ENCODE measurements at places on chromosomes 3 and 15.

DNA sequence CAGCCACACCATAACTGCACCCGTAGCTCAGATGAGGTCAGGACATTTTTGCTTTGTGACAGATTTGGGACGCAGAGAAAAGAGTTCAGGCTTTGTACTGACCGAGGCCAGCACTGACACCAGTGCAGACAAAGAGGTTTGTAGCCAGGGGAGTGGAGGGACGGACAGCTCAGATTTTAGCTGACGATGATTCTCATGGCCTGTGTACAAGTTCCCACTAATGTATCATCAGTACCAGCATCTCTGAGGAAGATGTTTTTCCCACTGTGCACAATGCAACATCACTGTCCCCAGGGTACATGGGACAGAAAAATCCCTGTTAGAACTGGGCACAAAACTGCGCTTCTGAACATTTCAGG is 112.7 kb downstream of the SLCO3A1 start:
- no peak overlapping the region for H3K27ac ChIP-seq
- no peak for DNase-seq
- no peak overlapping the region for H3K4me3 ChIP-seq
- peaks cover 49% of the 10 kb centered on the region for H3K4me1 ChIP-seq
- no peaks in the 10 kb centered on the region for H3K36me3 ChIP-seq

DNA sequence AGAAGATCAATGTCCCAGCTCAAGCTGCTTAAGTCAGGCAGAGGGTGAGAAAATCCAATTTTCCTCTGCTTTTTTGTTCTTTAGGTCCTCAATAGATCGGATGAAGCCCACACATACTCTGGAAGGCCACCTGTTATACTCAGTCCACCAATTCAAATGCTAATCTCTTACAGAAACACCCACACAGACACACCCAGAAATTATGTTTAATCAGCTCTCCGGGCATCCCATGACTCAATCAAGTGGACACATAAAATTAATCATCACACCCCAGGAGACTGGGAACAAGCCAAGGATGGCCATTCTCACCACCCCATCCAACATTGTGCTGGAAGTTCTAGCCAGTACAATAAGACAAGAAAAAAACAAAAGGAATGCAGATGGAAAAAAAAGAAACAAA is 67.8 kb upstream of the SLC24A5 start:
- no peak overlapping the region for H3K4me3 ChIP-seq
- H3K27ac ChIP-seq, result no peak overlapping the region
- H3K4me1 ChIP-seq, result no peaks in the 10 kb centered on the region
- H3K27me3 ChIP-seq, result no peaks in the 10 kb centered on the region
- no peaks in the 10 kb centered on the region for H3K36me3 ChIP-seq
- DNase-seq, result no peak

- H3K27ac ChIP-seq, result no peak overlapping the region
- H3K36me3 ChIP-seq, result no peaks in the 10 kb centered on the region
Measured at GRCh38 chr15:46552316-46552715, 917.5 kb downstream of the SQOR start.

GRCh38 chr3:125143982-125144652 is 68.4 kb downstream of the SLC12A8 start:
- H3K4me1 ChIP-seq, result peaks cover 63% of the 10 kb centered on the region
- H3K4me3 ChIP-seq, result no peak overlapping the region
- no peak for DNase-seq
- H3K27me3 ChIP-seq, result no peaks in the 10 kb centered on the region
- H3K27ac ChIP-seq, result no peak overlapping the region

DNA sequence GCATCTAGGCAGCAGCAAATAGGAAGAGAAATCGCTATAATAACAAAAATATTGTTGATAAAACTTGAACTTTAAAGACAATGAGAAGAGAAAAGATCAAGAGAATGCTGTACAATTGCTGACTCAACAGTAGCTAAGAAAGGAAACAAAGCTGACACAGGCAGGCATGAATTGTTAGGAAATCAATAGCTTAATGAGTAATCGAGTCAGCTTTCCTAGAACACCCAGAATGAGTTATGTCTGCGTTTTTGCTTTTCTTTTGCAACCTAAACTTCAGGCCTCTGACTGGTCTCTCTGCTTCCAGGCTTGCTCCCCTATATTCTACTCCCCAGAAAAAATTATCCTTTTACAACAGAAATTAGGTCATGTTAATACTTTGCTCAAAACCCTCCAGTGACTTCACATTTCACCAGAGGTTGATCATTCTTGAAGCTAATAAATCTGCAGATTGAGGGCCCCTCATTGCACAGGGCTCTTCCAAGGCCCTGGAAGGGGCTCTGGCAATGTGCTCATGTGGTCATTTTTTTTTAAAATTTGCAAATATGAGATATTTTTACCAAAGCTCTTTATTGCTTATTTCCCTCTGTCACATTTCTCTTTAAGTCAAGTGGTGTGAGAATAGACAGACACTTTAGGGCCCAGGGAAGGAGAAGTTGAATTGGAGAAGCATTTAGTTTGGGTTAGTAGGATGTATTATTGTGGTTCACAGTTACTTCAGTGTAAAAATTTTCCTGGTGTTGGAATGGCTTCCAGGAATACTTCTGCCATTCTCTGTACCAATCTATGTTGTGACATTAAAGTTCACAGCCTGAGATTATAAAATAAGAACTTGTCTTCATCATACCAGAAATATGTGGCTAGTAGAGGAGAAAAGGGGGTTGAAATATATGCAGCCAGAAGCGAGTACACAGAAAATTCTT is 116.3 kb downstream of the TMCO5A start:
- no peak for DNase-seq
- no peaks in the 10 kb centered on the region for H3K36me3 ChIP-seq
- H3K27ac ChIP-seq, result no peak overlapping the region
- H3K27me3 ChIP-seq, result no peaks in the 10 kb centered on the region
- no peak overlapping the region for H3K4me3 ChIP-seq
- H3K4me1 ChIP-seq, result no peaks in the 10 kb centered on the region

GRCh38 chr3:157354254-157354653 is 82.4 kb upstream of the PTX3 start:
- no peak for DNase-seq
- H3K27me3 ChIP-seq, result no peaks in the 10 kb centered on the region
- no peak overlapping the region for H3K27ac ChIP-seq
- H3K4me3 ChIP-seq, result no peak overlapping the region
- no peaks in the 10 kb centered on the region for H3K4me1 ChIP-seq
